Activated CD4-positive, alpha-beta T cell treated with anti-CD3 and anti-CD28 coated beads, Interleukin-2, amount 10 ng/mL, durations not matched to agents 7 days and 5 days (primary cell): ENCODE measurements at places on chromosomes 6 and 20.

- DNase-seq: no peak
Observed at GRCh38 chr6:65545920-65546319, 161.1 kb downstream of the EYS start.

GRCh38 chr6:56255349-56255748, 8.0 kb upstream of the COL21A1 start:
- no peak for DNase-seq

GRCh38 chr20:39489986-39490560, 527.9 kb downstream of the DHX35 start:
- DNase-seq: no peak

DNA sequence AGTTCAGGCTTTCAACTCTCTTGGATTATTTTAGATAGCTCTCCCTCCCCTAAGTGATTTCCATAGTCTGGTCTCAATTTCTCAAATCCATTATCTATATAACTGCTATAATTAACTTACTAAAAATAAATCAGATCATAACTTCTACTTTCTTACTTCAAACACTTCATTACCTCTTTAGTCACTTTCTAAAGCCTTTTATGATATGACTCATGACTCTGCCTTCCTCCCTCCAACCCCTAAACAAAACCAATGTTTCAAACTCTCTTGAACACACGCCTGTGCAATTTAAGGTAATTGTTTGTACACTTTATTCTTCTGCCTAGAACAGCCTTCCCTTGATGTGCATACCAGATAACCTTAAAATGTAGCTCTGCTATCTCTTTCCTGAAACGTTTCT, 100.5 kb downstream of the LMBRD1 start:
- DNase-seq: no peak

DNA sequence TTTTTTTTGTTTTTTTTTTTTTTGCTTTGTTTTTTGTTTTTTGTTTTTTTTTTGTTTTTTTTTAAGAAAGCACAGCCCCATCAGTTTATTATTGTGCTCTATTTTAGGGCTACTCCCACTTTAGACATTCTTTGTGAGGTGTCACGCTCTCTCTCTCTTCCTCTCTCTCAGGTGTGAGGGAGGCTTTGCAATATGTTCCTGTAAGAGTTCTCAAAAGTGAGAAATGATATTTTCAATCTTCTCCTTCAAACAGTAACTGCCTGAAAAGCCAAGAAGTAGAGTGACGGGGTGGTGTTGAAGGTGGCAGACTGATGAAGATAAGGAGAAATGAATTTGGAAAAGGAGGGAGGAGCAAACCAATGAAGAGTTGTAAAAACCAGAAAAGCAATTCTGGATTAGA, 28.3 kb upstream of the HDAC2 start:
- no peak for DNase-seq
